ENCODE measurements at places on chromosomes 3 and 15.

GRCh38 chr3:100226712-100227429 is 33.9 kb upstream of the TBC1D23 start:
- no peak for DNase-seq

DNA sequence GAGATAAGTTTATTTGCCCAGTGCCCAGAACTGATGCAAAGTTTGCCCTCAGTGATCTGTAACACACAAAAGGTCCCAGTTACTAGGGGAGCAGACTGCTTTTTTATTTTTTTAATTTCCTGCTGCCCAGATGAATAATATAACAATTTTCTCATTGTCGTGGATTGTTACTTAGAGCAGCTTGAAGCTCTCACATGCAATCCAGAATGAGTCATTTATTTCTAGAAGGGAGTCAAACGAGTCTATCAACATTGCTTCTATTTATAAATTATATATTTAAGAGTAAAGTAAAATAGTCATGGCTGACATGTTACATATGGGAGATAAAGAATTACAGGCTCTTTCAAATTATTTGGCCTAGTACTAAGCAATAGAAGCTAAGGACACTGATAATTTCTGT is 41.3 kb downstream of the MEIS2 start:
- DNase-seq: no peak

GRCh38 chr3:180749322-180749721 is 70.0 kb upstream of the CCDC39 start:
- DNase-seq: no peak

DNA sequence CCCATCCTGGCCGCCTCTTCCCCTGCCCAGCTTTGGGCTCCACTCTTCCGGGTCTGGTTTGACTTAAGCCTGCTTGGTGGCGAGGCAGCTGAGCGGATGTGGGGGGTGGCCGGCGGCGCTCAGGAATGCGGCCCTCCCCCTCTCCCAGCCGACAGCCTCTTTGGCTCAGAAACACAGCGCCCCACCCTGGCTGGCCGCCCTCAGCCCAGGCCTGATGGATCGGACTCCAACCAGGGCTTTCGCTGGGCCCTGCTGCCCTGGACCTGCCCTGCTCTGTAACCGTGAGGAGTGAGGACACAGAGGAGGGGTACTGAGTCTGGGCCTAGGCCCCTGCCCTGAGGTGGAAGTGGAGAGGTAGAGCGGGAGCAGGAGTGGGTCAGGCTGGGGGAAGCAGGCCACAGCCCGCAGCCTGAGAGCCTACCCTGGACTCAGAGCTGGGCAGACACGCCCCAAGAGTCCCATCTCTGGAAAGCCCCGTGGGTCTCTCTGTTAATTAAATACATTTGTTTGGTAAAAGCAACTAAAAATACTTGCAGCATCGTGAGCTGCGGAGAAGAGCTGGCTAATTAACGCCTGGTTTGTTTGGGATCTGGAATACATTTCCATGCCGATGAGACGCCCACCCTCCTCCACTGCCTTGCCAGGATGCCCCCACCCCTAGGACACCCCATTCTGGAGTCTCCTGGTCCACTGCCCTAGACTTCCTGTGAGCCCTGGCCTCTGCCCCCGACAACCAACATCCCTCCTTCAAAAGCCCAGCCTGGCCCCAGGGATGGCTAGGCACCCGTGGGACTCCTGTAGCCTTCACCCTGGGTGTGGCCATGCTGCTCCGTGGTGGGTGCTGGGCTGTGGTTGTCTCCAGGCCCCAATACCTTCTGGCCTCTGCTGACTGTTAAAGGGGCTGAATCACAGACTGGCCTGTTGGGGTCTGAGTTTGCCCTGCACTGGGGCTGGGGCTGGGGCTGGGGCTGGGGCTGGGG is 19.6 kb downstream of the PLXNA1 start:
- DNase-seq: no peak

- DNase-seq: no peak
Measured at GRCh38 chr3:15113471-15113870, 14.5 kb upstream of the RBSN start.

DNA sequence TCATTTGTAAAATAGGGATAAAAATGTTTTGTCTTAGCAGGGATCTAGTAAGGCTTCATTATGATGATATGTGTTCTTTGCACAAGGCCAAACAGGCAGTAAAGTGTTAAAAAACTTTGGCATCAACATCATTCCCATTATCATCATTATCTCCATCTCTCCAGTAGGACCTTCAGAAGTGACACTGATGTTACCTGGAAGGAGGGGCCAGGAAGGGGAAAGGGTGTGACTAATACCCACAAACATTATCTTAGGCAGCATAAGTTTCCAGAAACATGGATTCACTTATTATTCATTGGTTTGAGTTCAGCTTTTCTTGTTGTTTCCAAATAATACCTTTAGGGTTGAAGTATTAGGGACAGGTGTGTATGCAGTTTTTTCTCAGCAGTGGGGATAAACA is 399.6 kb downstream of the PTPRG start:
- DNase-seq: no peak

- no peak for DNase-seq
Measured at GRCh38 chr15:58558777-58559176, 127.0 kb downstream of the LIPC start.

DNA sequence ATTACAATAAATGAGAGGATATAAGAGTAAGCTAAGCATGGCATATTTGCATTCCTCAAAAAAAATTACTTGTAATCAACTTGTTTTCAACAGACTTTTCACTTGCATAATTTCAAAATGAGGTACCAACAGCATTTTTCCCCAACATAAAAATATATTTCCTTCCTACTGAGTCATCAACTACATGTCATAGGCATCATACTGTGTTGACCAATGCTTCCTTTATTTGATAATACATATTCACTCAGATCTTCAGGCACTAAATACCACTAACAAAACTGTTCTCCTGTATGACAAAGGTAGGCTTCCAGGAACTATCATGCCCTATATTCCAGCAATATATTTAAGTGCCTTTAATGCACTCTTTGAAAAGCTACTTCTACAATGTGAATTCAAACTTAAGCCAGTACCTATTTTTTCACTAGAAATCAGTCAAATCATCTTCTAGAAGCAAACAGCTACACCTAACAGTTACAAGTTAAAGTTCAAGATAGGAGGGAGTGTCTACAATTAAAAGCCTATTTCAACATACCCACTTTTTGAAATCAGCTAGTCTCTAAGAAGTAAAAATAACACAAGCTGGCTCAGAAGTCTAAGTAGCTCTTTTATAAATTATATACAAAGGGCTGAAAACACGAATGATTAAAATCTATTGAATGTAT is 11.3 kb downstream of the ADAM10 start:
- no peak for DNase-seq

GRCh38 chr3:10332481-10333348 is 11.8 kb upstream of the SEC13 start:
- no peak for DNase-seq

DNA sequence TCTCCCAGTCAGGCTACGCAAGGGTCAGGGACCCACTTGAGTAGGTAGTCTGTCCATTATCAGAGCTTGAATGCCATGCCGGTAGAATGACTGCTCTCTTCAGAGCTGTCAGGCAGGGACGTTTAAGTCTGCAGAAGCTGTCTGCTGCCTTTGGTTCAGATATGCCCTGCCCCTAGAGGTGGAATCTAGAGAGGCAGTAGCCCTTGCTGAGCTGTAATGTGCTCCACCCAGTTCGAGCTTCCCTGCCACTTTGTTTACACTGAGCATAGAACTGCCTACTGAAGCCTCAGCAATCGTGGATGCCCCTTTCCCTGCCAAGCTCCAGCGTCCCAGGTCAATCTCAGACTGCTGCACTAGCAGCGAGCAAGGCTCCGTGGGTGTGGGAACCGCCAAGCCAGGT is 57.5 kb upstream of the SETMAR start:
- DNase-seq: no peak

DNA sequence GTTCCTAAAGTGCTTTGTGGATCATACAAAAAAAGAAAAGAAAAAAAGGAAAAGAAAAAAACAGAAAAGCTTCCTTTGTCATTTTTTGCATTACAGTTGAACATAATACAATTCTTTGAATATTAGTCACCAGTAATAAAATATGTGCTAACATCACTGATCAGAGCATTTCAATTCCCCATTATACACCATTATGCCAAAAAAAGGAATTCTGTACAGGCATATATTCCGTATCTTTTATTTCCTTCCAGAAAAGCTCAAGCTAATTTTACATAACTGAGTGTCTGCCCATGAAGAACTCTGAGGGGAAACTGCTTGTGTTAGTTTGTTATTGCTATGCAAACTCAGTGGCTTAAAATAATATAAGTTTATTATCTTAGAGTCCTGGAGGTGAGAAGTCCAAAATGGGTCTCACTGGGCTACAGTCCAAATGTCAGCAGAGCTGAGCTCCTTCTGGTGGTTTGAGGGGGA is 377.9 kb downstream of the GAP43 start:
- no peak for DNase-seq

DNA sequence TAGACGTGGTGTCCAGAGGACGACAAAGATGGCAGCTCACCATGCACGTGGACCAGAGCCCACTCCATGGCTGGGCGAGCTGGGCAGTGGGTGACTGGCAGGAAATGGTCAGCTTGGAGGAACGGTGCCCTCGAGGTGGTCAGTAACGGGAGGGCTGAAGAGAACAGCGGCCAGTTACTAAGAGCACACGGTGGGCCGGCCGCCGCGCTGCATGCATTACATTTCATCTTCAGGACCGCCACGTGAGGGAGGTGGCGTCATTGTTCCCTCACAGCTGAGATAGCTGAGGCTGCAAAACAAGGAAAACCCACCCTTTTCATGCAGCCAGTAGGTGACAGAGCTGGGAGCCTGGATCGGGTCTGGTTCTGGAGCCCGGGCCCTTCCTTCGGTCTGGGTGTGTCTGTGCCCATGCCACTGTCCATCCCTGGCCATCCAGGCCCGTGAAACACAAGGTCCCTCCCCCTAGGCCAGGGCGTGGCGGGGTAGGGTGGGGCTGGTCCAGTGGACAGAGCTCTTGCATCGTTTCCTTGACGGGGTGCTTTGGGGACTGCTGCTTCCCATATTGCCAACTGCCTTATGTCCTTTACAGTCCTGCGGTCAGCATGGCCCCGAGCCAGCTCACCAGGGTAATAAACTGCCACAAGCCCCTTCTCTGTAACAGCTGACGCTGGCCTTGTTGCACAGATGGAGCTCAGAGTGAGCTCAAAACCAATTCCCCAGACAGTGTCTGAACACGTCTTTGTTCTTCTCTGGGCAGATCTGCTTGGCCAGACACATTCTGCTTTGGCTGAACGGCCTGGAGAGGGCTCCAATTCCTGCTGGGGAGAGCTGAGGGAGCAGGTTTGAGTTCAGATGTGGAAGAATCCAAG is 51.8 kb downstream of the RGMA start:
- no peak for DNase-seq

DNA sequence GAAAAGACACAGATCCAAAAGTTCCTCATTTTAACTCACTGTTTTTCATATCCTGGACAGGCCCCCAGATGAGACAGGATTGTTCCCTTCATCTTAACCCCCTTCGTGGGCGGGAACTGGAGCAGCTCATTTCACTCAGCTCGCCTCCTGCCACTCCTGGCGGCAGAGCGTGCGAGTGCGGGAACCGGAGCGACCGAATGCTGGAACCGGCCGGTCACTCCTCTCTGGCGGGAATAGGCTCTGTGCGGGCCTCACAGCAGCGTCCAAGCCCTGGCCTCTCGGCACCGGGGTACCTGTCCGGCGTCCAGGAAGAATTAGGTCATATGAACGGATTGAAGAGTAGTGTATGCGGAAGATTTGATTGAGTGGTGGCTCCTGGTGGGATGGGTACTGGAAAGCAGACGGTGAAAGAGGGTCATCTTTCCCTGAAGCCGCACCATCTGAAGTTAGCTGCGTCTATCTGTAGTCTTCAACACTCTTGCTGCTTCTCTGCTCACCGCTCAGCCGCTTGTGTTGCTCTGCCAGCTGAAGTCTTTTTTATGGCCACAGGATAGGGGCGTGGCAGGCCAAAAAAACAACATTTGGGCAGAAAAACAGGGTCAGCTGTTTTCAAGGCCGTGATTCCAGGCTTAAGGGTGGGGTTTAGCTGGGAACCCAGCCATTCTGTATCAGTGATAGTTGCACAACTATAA is 42.3 kb upstream of the FXR1 start:
- DNase-seq: no peak

DNA sequence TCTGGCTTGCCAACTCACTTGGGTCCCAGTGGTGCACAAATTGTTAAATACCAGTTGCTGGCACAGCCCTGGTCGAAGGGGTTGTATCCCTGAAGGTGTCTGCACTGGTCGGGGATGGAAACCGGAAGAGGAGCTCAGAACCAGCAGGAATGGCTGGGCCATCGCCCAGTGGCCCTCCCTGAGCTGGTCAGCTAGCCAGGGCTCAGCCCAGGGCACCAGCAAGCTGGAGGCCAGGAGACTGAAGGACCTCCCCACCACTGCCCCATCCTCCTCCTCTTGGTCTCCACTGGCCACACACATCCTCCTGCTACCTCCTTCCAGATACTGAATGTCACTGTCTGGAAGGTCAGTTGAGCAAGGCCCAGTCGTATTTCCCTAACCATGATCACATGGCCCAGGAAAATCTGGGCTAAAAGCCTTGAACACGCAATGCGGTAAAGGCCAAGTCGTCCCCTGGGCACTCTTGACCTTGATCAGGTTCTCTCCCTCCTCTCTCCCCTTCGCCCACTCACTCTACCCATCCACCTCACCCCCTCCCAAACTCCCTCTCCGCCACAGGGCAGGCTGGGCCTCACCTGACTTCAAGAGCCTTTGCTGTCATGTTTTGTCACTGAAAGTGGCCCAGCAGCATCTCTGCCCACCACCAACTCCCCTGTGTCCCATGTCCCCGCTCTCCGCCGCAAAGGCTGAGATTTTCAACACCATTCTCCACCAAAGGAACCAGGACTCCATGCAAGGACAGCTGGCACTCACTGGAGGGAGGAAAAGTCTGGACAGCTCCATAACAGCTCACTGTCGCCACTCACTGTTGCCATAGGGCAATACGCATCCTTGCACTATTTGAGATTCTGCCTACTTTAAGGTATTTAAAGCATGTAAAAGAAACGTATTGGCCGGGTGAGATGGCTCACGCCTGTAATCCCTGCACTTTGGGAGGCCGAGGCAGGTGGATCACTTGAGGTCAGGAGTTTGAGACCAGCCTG is 12.1 kb downstream of the ZDHHC19 start:
- DNase-seq: no peak

GRCh38 chr3:71443332-71443731 is 140.2 kb downstream of the FOXP1 start:
- no peak for DNase-seq

GRCh38 chr3:139463466-139463865 is 12.8 kb downstream of the RBP2 start:
- no peak for DNase-seq

DNA sequence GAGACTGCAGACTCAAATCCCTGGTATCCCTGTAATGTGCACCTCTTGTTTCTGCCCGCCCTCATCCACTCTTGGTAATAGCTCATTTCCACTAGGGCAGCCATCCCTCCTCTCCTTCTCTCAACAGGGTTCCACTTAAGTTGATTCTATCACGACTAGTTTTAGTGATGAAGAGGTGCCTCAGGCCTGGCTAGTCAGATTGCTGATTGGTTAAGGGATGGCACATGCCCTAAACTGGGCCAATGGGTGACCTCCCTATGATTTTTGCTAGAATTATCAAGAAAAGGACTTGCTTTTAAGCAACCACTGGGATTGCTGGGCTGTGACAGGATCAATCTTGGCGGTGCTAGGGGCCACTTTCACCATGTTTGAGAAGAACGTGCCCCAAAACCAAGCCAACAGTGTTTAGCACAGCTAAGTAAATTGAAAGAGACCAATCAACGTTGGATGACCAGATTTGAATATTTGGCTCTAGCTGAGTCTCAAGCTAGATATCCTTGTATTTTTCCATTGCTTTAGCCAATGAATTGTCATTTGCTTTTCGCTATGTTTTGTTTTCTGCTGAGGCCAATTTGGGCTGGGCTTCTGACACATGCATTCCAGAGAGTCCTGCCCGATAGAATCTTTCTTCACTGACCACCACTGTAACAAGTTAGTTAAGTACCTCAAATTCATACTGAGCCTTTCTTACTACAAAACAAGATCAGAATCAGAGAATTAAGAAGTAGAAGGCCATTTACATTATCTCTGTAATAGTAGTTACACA is 131.0 kb downstream of the PDZRN3 start:
- DNase-seq: no peak

Data from activated naive CD8-positive, alpha-beta T cell treated with anti-CD3 and anti-CD28 coated beads, Interleukin-2, amount 50 U/mL, for 24 hours (primary cell).